GM04504 (cell line): ENCODE measurements at places on chromosomes 11 and 22.

DNA sequence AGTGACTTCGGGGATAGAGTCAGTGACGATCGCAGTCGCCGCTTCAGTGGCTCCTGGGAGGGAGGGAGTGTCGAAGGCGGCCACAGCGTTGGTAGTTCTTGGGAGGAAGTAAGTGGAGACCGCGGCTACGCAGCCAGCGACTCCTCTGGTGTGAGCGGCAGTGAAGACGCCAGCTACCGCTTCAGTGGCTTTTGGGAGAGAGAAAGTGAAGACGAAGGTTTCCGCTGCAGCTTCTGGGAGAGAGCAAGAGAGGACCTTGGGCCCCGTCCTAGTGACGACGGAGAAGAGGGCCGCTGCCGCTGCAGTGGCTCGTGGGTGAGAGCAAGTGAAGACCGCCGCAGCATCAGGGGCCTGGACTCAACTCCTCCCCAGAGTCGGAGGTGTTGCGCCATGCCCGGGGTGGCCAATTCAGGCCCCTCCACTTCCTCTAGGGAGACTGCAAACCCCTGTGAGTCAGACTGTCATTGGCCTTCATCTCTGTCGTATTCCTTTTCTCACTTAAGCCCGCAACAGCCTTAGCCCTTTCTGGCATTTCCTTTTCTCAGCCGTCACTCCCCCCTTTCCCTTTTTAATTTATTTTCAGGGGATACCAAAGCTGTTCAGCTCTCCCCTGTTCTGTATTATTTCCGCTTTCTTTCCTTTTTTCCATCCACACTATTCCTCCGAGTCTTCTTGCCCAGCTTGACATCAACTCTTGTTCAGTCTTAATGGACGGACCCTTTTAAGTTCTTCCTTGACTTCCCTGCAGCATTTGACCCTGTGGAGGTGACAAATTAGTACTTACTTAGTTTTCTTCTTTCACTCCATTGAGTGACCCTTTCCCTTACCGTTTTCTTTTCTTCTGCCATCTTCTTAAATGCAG lies 1.0 kb downstream of the ANKRD42 start:
- DNase-seq, result peak; percentile 56

GRCh38 chr11:110249766-110250165 lies 46.6 kb downstream of the RDX start:
- DNase-seq, result no peak

DNA sequence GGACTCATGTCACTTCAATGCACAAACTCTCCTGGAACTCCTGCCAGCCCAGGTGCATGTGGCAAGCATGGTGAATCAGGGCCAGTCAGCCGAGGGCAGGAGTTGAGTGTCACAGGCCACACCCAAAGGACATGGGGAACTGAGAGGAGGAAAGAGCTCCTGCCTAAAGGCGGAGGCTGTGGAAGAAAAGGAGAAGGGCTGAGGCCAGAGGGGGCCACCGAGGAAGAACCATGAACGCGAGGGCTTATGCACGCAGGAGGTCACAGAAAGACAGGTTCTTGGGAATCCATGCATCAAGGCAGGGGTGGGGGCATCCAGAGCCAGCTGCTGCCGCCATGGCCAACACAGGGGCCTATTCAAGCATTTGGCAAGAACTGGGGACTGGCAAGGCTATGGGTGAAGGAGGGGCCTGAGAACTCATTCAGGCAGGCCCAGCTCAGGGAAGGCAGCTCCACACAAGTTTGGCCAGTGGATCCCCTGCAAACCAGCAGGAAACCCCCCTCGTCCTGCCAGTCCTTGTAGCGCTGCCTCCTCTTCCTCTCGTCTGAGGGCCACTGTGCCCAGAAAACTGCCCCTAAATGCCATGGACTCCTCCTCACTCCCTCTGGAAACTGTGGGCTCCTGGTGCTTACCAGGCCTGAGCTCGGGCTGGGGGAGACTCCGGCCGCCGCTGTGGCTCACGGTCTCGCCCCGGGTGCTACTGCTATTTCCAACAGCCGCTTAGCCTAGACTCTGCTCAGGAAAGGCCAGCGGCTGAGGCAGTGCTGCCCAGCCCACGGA lies 15.4 kb downstream of the PPM1F start:
- no peak for DNase-seq

DNA sequence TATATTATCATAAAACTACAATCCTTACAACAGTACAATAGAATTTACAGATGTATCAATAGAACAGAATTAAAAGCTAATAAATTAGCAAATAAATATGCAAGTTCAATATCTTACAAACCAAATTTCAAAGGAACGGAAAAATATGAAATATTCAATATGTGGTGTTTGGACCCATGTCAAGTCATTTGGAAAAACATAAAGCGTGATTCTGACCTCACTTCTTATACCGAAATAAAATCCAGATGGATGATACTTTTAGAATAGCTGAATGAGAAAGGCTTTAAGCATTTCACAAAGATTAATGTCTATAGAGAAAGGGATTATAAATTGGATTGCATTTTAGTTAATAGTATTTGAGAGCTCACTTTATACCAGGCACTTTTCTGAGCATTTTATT lies 92.8 kb upstream of the TEAD1 start:
- DNase-seq, result no peak

- no peak for DNase-seq
Observed at GRCh38 chr22:47583959-47584562, 821.6 kb downstream of the TBC1D22A start.

- peak; percentile 8 for DNase-seq
Observed at GRCh38 chr11:64489831-64490441, 101.1 kb upstream of the SLC22A12 start.

GRCh38 chr11:72430741-72431570 lies 3.4 kb downstream of the CLPB start:
- DNase-seq, result peak; percentile 23

DNA sequence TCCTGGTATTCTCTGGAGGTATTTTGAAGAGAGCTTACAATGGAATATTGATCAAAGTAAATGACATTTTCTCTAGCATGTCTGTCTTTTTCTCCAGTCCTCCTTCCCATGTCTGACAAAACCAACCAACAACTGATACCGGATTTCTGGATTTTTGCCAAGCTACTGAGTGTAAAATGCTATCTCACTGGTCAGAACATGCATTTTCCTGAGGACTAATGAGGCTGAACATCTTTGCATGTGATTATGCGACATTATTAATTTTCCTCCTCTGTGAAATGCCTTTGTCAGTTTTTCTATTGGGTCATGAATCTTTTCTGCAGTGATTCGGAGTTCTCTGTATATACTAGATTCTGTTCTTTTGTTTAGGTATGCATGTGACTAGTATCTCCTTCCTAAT lies 51.4 kb downstream of the CDON start:
- no peak for DNase-seq

DNA sequence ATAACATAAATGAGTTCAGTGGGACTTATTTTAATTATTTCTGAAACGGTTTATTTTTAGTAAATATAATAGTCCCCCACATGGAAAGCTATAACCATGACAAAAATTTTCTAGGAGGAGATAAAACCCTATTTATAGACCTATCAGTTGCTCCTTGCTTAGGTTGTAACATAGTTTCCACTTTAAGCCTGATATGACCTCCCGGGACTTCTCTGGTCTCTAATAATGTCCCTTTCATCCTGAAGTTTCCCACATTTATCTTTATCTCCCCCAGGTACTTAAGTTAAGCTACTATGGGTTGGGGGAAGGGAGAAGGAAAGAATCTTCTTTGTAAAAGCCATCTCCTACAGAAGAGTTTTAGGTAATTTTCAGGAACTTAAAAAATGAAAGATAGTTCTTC lies 117.7 kb downstream of the RBFOX2 start:
- DNase-seq, result no peak

DNA sequence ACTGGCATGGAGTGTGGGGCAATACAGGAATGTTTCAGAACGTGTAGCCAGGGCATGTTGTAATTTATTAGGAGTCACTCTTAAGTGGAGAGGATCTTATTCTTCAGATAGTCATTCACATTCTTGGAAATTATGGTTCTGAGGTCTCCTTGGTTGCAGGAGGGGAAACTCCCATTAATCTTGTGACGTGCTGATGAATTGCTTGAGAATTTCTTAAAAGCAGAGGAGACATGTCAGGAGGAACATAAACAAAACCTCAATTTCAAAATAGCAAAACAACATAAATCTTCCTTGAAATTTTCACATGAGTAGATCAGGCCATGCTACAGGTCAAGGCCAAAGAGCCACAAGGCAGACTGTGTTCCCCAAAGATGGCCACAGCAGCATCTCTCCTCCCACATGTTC lies 50.4 kb downstream of the ADM start:
- peak; percentile 81 for DNase-seq

- DNase-seq, result no peak
Observed at GRCh38 chr11:63462137-63462536, 28.8 kb downstream of the PLAAT5 start.

DNA sequence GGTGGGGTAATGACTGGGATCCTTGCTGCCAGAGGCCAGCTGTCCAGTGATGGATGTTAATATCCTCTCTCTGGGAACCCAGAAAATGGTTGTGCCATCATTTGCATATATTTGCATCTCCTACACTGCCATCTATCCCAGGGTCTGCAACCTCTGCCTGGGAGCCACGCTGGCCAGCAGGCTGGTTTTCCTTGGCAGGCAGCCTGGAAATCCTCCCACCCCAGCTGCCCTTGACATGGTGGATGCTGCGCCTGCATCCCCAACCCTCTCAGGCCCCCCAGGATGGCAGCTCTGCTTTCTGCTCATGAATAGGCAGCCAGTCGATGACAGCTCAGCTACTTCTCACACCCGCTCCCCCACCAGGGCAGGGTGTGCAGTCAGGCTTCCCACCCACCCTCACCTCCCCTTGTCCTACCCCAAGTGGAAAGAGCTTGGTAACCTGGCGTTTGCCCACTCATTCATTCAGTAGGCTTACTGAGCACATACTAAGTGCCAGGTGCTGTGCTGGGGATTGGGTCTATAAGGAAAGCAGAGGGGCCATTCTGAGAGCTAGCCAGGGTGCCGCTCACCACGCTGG lies 202.5 kb downstream of the TRIM29 start:
- DNase-seq, result no peak

DNA sequence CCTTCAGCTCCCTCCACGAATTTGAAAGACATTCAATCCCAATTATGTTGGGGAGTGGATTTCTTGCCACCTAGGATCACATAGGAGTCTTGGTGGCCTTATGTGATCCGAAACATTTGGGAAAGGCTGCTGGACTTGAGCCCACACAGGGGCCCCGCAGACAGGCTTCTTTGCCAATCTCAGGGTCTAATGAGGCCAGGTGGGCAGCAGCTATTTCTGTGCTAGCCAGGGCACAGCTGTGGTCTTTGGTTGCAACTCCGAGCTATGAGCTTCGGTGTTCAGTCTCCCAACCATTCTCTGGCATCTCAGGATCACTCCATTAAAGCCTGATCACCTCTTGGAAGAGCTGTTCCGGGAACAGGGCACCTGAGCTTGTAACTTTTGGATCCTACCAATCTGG lies 84.4 kb downstream of the TP53I11 start:
- no peak for DNase-seq

- DNase-seq, result no peak
Observed at GRCh38 chr11:102448869-102449224, 3.7 kb downstream of the TMEM123 start.

DNA sequence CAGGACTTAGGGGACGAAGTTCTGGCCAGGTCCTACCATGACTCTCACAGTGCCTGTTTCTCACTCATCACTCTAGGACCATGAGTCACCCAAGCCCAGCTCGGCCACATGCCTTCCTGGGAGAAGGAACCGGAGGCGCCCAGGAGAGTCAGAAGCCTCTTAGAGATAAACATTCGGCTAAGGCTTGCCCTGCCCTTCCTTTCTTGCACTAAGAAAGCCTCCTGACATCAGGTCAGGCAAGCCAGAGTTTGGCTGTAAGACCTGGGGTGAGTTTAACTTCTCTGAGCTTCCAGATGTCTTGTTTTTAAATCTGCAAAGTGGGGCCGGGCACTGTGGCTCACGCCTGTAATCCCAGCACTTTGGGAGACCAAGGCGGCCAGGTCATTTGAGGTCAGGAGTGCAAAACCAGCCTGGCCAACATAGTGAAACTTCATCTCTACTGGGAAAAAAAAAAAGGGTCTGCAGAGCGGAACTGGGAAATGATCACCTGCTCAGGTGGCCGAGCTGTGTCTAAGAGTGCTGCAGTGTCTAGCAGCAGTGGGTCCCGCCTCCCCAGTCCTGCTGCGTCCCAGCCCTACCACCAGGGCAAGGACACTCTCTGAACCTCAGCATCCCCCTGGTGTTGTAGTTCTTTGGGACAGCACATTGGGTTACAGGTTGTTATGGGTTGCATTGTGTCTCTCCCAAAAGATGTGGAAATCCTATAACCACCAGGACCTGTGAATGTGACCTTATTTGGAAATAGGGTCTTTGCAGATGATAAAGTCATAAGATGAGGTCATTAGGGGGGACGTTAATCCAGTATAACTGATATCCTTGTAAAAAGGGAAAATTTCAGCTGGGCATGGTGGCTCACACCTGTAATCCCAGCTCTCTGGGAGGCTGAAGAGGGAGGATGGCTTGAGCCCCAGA lies 1.8 kb upstream of the CARS1 start:
- DNase-seq, result peak; percentile 80

GRCh38 chr11:65090628-65091027 lies 5.4 kb upstream of the VPS51 start:
- DNase-seq, result no peak

DNA sequence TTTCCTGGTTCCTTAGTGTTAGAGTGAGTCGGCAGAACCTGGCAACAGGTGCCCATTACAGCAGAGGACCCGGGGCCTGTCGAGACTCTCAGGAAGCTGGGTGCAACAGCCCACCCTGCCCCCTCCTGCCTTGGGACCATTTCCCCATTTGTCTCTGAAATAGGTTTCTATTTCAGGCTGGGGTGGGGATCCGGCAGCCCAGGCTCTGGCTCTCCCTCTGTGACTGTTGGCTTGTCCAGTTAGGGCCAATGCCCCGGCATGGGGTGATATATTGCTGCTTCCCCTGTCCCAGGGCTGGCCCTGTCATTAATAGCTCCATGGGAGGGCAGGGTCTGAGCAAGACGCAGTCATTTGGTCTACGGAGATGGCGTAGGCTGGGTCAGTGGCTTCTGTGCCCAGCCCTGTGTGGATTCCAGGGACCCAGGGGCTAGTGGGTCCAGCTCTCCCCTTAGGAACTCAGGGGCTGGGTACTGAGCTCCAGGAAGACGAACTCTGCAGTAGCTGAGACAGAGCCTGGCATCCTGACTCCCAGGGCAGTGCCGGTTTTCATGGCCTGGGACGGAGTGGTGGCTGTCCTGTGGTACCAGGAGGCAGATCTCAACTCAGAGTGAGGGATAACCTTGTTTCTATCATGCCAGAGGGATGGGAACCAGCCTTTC lies 2.7 kb downstream of the P2RY6 start:
- no peak for DNase-seq

DNA sequence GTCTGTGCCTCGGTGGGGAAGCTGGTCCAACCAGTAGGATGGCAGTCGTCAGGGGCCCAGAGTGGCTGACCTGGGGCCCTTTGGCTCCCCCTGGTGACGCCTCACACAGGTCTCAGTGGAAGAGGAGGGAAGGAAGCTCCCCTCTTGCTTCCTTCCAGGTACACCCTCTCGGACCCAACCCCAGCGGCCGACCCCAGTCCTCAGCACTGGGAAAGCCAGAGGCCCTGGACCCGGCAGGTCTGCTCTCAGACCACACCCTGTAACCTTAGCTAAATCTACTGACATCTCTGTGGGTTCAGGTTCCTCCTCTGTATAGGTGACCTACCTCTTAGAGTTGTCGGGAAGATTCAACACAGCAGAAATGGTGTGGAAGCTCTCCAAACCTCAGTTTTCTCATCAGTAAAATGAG lies 3.4 kb upstream of the SCUBE1 start:
- peak; percentile 7 for DNase-seq

GRCh38 chr11:3159296-3160190 lies 5.6 kb downstream of the OSBPL5 start:
- no peak for DNase-seq

- no peak for DNase-seq
Observed at GRCh38 chr11:1546536-1547466, 25.3 kb downstream of the DUSP8 start.
